ENCODE measurements at places on chromosomes 1 and 21. TPM values are rescaled to one million over a fixed set of nuclear protein-coding genes. Genes with fewer than 3 reads are reported as not detected.
A peak's percentile ranks its signal among the peaks of the same experiment; 100 is the strongest.

GRCh38 chr1:202967684-202968281 lies 726 bp upstream of the CYB5R1 start:
- no peak for DNase-seq

Gene KRTAP27-1
- not detected for total RNA-seq

GRCh38 chr1:182406012-182406411 lies 5.5 kb upstream of the TEDDM1 start:
- no peak for DNase-seq

- DNase-seq = no peak
These were observed 122.3 kb downstream of the TNFSF18 start for GRCh38 chr1:172928412-172928811.

Gene TNFRSF1B
- total RNA-seq = 10.7 TPM

DNA sequence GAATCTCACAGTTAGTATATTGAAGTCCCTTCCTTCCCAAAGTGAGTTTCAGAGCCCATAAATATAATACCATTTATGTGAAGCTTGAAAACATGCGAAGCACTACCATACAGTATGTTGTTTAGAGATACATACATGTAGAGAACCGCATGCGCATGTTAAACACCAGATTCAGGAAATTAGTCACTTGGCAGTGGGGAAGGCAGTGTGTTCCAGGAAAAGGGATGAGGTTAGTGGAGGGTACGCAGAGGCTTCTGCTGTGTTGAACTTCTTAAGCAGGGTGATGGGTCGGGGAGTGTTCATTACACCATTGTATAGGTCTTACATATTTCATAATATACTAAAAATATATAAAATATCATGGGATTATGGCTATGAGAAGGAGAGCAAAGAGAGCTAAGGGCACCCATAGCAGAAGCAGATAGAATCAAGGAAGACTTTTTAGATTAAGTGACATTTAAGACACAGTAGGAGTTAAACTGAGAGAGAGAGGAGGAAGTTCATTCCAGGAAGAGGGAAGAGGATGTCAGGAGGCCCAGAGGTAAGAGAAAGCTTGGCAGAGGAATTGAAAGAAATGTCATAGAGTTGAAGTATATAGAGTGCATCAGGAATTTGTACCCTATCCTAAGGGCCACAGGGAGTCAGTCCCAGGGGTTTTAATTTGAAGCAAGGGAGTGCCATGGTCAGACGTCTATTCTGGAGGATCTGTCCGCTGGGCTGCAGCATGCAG lies 43.5 kb upstream of the SARS1 start:
- no peak for DNase-seq

- DNase-seq = no peak
These were observed 2.2 kb upstream of the CDK18 start for GRCh38 chr1:205502111-205502810.

Gene LCE1F
- total RNA-seq = not detected

Gene CRYAA
- total RNA-seq = not detected

DNA sequence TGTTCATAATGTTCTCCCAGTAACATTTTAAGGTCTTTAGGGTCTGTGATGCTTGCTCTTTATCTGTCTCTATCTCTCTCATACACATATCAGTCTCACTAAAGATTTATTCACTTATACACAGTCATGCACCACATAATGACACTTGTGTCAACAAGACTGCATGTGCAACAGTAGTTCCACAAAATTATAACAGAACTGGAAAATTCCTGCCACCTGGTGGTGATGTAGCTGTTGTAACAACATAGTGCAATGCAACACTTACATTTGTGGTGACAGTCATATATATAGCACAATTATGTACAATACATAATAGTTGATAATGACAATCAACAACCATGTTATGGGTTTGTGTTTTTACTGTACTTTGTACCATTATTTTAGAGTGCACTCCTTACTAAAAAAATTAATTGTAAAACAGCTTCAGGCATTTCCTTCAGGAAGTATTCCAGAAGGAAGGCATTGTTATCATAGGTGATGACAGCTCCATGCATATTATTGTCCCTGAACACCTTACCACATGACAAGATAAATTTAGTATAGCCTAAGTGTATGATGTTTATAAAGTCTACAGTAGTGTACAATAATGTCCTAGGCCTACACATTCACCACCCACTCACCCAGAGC lies 8.1 kb downstream of the TDRD5 start:
- DNase-seq = peak; percentile 42
